ENCODE measurements at places on chromosomes 13 and 19.

DNA sequence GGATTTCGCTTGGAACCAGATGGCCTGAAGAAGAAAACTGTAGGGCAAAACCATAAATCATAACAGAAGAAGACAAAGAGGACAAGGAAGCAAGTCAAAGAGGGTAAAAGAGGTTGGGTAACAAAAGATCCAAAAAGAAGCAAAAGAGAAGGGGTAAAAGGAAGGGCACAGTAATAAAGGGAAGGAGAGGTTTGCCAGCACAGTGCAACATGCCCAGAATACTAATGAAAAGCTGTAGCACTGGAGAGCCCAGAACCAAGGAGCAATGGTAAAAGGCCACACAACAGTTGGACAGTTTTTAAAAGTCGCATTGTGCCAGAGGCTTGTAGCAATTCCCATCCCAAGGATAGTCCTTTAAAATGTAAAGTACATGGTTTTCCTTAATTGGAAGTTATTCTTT is 506.6 kb downstream of the PCDH9 start:
- no peak for DNase-seq

- DNase-seq: peak; percentile 91
Measured at GRCh38 chr19:51372649-51373504, at the start of gene NKG7. Gene NKG7 (minus strand): TSS chr19:51372654. CDS start chr19:51372535, 119 bp downstream.

DNA sequence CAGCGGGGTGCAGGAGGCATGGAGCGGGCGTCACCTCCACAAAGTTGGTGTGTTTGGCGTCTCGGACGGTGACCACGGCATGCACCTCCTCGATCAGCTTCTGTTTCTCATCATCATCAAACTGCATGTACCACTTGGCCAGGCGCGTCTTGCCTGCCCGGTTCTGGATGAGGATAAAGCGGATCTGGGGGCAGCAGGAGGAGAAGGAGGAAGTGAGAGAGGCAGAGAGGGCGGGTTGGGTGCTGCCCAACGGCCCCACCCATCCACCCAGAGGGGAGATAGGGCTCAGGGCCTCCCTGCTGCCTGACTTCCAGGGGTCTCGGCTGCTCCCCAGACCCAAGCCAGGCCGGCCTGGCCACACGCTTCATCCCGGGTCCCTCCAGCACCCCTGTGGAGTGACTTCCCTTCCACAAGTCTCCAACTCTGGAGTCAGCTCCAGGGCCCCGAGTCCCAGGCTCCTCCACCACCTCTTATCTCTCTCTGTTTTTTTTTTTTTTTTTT is 4.6 kb downstream of the AP2S1 start:
- DNase-seq: no peak

GRCh38 chr13:79492313-79492798 is 11.4 kb downstream of the NDFIP2 start:
- DNase-seq: no peak

- no peak for DNase-seq
Measured at GRCh38 chr13:67588607-67589006, 358.5 kb upstream of the PCDH9 start.

DNA sequence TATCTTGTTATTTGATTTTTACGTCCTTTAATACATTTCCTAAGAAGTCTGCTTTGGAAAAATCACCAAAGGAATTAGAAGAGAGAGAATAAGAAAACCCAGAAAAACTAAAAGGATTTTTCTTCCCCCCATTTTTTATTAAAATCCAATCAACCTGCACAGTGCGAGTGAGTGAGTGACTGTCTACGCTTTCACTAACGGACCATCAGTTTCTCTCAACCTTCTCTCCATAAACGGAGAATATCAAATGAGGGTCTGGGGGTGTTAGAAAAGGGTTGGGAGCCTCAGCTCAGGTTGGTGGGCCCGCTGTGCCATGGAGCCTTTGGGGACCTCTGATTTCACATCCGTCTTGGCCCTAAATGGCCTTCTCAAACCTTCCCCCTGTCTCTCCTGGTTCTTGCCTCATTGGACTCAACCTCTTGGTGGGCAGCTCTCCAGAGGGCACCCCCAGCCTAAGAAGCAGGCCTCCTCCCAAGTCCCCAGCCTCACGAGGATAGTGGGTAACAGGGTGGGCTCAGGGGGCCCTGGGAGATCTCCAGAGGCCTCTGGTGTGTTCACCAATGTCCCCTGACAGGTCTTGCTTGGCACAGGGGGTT is 763 bp upstream of the LRP3 start:
- DNase-seq: no peak

DNA sequence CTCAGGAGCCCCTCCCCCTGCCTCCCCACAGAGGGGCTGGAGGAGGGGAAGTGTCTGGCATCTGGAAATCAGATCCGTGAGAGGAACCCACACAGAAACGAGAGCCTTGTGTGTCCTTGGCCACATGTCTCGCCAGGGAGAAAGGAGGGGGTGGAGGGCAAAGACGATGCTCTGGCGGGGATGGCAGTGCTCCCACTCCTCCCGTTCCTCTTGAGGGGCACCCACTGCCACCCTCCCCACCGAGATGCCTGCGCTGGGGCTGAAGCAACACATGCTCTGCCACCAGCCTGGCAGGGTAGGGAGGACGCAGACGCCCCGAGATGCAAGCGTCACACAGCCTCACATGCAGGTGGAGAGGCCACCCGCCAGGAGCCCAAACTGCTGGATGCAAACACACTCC is 2.8 kb downstream of the ADGRL1 start:
- no peak for DNase-seq

DNA sequence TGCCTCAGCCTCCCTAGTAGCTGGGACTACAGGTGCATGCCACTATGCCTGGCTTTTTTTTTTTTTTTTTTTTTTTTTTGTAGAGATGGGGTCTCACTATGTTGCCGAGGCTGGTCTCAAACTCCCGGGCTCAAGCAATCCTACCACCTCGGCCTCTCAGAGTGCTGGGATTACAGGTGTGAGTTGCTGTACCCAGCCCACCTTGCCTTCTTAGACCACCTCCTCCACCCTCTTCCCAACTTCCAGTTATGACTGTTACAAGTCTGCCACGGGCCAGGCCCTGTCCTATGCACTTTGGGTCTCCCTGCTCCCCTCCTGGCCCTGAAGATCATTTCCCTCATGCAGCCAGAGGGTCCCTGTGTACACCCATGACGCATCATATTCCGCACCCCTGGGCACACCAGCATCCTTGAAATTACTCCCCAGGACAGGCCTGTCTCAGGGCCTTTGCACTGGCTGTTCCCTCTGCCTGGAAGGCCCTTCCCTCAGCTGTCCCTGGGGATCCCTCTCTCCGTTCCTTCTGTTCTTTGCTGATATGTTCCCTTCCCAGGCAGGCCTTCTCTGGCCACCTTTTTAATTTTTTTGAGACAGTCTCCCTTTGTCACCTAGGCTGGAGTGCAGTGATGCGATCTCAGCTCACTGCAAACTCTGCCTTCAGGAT is 3.0 kb downstream of the LGALS4 start:
- DNase-seq: no peak

GRCh38 chr13:95023405-95023804 is 277.8 kb downstream of the ABCC4 start:
- DNase-seq: no peak

DNA sequence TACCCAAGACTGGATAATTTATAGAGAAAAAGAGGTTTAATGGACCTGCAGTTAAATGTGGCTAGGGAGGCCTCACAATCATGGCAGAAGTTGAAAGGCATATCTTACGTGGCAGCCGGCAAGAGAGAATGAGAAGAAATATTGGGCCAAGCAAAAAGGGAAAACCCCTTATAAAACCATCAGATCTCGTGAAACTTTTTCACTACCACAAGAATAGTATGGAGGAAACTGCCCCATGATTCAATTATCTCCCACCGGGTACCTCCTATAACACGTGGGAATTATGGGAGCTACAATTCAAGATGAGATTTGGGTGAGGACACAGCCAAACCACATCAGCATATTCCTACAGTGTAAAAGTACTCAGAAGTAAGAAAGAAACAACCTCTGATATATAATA is 4.7 kb upstream of the KBTBD7 start:
- DNase-seq: no peak

- DNase-seq: no peak
Measured at GRCh38 chr19:45508861-45509691, 1.8 kb downstream of the VASP start.

GRCh38 chr19:3520166-3521103 is 14.3 kb downstream of the FZR1 start:
- DNase-seq: no peak

GRCh38 chr19:8142513-8142900 is 6.9 kb downstream of the FBN3 start:
- DNase-seq: no peak

DNA sequence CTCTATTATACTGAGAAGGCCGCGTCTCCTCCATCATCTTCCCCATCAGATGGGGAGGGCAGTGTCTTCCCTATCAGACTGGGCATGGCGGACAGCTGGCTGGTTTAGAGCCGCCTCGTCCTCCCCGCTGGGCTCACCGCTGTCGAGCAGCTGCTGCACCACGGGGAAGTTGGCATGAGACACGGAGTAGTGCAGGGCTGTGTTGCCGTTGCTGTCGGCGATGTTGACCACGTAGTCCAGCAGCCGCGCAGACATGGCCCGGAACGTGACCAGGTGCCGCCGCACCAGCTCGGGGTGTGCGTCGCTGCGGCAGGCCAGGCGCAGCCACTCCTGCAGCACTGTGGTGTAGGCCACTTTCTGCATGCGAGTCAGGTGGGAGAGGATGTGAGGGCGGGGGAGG is 18.8 kb upstream of the SPC24 start:
- DNase-seq: no peak

GRCh38 chr19:7942981-7943443 is 454 bp downstream of the TIMM44 start:
- no peak for DNase-seq

GRCh38 chr13:19984430-19985218 is 26.1 kb downstream of the ZMYM2 start:
- DNase-seq: no peak

DNA sequence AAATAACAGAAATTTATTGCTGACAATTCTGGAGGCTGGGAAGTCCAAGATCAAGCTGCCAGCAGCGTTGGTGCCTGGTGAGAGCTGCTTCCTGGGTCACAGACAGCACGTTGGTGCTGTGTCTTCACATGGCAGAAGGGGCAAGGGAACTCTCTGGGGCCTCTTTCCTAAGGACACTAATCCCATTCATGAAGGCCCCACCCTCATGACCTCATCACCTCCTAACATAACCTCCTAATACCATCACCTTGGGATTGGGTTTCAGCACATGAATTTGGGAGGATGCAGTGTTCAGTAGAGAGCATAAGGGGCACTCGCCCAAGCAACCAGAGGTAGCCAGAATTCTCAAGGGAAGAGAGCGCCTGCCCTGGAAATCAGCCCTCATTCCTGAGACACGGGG is 15.7 kb downstream of the TMEM150B start:
- DNase-seq: no peak

- DNase-seq: no peak
Measured at GRCh38 chr13:100828226-100828625, 153.6 kb upstream of the TMTC4 start.

GRCh38 chr13:50629497-50629896 is 214.0 kb downstream of the DLEU7 start:
- no peak for DNase-seq

DNA sequence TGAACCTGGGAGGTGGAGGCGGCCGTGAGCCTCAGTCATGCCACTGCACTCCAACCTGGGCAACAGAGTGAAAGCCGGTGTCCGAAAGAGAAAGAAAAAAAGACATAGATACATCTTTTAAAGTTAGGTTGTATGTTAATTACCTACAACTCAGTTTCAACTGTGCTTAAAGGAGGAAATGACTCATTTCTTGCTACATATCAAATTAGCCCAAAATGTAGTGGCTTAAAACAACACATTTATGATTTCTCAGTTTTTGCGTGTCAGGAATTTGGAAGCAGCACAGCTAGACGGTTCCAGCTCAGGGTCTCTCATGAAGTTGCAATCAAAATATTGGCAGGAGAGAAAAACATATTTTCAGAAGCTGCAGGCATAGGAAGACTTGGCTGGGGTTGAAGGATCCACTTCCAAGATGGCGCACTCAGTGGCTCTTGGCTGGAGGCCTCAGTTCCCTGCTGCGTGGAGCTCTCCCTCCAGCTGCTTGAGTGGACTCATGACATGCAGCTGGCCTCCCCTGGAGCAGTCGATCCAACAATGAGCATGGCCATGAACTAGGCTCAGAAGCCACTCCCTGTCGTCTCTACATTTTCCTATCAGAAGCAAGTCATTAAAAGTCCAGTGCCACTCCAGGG is 7.1 kb downstream of the LDLR start:
- DNase-seq: no peak

DNA sequence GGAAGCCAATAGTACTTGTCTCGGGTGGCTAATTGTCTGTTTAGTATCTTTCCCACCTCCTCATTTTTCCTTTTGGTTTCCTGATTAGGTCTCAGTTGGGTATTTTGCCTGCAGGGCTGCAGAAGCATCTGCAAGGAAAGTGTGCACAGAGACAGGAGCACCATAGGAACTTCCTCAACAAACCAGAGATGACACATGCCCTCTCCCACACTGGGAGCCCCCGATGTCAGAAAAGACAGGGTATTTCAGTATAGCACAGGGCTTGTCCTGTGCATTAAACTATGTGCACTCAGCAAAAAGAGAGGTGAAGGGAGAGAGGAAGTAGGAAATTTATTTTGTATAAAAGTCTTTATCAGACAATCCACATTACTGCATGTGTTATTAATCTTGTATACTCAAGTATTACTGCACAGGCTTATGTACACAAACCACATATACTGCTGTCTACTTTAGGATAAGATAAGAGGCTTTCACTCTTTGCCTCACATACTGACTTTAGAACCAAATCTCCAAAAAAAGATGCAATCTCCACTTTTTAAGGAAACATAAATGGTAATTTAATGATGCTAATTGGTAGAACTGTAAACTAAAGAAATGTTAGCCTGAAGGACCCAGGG is 501.0 kb downstream of the FOXO1 start:
- no peak for DNase-seq

DNA sequence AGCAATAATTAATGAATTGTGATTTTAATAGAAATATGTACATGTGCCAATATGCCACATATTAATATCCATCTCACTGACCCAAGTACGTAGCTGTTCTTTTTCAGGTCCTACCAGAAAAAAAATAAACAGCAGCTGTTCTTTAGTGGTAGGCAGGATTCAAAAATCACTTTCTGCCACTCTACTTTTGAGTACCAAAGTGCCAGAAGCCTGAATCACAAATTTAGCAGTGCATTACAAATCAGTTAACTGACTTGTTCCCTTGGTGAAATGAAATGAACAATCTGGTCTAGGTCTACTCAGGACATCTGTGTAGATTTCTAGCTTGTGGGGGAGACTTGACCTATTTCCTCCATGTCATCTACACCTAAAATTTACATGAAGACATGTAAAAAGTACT is 775.5 kb upstream of the GPC6 start:
- DNase-seq: no peak

- DNase-seq: no peak
Measured at GRCh38 chr19:35118268-35119020, 2.8 kb downstream of the FXYD3 start.

GRCh38 chr13:102203718-102204117 is 198.1 kb downstream of the FGF14 start:
- no peak for DNase-seq
